ENCODE measurements at places on chromosomes 16 and 17. TPM values are rescaled to one million over a fixed set of nuclear protein-coding genes. Genes with fewer than 3 reads are reported as not detected.

GRCh38 chr16:27236635-27237218 lies 31.8 kb downstream of the NSMCE1 start:
- no peak for DNase-seq

GRCh38 chr17:74525465-74525725 lies 5.9 kb downstream of the CD300LB start:
- no peak for DNase-seq

GRCh38 chr17:73683771-73684170 lies 39.5 kb upstream of the SDK2 start:
- DNase-seq = no peak

DNA sequence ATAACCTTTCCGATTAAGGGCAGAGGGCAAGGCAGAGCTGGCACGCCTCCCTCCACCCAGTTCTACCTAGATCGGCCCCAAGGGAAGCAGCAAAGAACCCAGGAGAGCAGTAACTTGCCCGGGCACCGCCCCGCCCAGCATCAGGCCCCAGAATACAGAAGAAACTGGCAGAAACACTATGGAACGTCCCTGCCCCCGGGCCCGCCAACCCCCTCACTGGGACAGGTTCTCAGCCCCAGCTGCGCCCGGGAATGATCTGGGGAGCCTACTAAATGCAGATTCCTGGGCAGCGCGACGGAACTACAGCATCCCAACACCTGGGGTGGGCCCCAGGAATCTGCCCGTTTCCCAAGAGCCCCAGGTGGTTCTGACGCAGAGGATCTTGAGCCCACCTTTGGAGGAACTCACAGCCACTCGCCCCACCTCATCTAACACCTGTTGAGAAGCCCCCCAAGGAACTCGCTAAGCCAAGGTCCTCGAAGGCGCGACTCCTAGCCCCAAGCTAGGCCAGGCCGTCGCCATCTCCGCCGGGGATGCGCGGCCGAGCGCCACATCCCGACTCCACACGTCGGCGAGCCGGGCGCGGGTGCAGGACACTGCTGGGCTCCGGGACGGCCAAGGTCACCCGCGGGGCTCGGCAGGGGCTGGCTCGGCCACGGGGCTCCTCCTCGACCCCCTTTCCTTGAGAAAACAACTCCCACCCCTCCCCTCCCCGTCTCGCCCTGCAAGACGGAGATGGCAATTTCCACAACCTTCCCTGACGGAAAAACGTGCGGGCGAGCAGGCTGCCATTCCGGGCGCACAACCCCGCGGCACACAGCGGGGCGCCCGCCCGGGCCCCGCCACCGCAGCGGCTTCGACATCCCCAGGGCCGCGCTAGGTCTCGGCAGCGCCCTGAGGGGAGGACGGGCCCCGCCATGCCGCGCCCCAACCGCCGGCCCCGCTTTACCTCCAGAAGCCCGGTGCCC lies 913 bp downstream of the CDIP1 start:
- DNase-seq = peak; percentile 35

DNA sequence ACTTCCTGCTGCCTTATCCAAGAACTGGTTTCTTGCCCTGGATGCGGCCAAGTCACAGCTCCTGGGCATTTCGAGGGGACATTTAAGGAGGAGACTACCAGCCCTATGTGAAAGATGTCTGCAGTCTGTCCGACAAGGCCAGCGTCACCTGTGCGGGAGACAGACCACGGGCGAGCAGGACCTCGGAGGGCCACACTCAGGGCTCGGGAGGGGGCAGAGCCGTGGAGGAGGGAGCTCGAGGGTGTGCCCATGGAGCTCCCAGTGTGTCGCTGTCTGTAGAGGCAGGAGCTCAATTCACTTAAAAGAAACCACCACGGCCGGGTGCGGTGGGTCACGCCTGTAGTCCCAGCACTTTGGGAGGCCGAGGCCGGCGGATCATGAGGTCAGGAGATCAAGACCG lies 33.3 kb downstream of the CBFA2T3 start:
- DNase-seq = no peak

DNA sequence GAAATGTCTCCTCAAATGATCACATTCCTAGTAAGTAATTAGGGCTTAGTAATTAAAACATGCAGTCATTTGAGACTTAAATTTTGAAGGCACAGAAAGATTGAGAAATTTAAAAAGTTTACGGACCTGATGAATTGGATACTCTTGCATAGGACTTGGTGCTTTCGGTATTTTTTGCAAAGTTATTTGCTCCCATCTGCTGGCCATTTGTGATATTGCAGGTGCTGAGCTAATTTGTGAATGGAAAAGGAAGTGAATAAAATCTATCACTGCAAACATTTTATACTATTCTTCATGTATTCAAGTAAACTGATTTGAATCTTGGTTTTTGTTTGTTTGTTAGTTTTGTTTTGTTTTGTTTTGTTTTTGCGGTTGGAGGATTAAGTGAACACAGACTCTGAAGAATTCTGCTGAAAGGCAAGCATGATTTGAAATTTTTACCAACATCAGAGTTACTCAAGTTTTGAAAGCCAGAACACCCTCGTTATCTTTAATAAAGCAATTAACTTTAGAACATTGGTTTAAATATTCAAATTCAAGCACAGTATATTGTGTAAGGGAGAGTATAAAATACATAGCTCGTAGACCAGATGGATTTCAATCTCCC lies 689.5 kb upstream of the RBFOX1 start:
- peak; percentile 64 for DNase-seq

GRCh38 chr16:79045191-79045590 lies 555.3 kb downstream of the MAF start:
- DNase-seq = no peak

DNA sequence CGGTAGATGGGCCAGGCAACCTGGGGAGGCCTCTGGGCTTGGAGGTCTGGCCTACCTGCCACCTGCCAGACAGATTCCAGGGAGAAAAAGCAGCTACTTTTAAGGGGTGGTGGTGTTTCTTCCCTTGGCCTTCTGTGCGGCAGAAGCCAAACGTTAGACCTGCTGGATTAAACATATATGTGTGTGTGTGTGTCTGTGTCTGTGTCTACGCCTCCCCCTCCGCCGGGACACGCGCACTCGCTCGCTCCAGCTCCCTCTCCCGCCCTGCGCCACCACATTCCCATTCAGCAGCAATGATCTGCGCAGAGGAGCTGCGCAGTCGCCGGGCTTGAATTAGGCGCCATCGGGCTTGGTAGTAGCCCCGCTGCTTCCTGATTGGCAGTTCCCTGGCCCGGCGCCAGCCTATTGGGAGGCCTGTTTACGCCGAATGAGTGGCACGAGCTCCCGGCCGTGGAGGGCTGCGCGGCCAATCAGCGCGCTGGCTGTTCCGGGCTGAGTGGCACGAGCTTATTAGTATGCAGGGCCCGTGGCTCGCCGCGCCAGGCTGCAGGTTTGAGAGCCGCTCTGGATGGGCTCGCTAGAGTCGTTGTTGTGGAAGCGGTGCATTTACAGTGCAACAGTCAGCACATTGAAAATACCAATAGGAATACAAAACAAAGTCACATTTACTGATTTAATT lies at the start of gene BAHCC1:
TSS of gene BAHCC1 (plus strand) at position 537 of the 679 bp plus-strand sequence. CDS start 4,283 bp downstream, outside the sequence.
- DNase-seq = peak; percentile 100

- no peak for DNase-seq
These were observed 96.6 kb downstream of the KIF2B start for GRCh38 chr17:53919356-53919755.

DNA sequence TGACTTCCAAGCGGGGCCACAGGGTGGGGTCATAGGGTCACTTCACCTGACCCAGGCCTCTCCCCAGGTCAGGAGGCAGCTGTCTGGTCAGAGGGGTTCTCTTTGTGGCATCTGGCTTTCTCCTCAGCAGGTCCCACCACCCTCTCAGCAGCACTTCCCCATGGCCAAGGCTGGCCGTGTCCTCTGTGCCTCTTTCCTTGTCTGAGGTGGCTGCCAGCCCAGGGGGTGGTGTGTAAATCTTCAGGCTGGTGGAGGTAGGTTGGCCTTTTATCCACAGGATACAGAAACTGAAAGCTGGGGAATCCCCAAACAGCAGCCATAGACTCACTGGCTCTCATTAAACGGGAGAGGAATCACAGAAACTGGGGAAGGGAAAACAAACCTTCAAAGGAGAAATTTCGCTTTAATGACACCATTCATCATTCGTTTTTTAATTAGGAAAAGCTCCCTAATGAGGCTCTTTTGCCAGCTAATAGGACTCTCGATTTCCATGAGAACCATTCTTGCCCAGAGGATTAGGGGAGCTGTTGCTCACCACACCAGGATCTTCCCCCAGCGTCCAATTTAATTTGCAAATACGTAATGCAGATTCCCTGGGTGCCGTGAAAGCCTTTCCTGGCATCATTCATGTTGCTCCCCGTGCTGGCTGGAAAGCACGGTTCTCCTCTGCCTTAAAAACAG lies 18.0 kb downstream of the C17orf75 start:
- no peak for DNase-seq

Gene ENPP7
- not detected for polyA plus RNA-seq

Gene NOTUM
- 0.71 TPM for polyA plus RNA-seq

Gene UNK
- polyA plus RNA-seq = 15.5 TPM

Gene LHX1
- not detected for polyA plus RNA-seq

Gene HIGD1B
- polyA plus RNA-seq = 25.4 TPM

Gene ZP2
- not detected for polyA plus RNA-seq

Gene IGF2BP1
- 0.10 TPM for polyA plus RNA-seq

Gene EFCAB13
- 1.7 TPM for polyA plus RNA-seq

Data from lung (tissue), 17 donors.